ENCODE measurements at places on chromosomes 2 and 18.

DNA sequence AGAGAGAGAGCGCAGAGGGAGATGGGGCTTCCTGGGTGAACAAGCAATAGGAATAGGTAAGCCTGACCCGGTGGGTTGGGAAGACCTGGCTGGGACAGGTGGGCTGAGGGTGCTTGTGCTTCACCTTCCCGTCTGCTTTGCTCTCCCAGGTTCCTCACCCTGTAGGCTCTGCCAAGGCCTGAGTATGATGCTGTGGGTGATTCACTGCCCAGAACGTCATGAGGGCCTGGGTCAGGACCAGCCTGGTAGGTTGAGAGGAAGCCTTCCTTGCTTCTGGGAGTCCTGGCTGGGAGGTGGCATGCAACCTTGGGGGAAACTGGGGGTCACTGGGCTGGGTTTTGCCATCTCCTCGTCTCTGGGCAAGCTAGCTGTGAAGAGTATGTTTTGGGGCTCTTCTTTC, 220.2 kb upstream of the APCDD1 start:
- DNase-seq, result no peak

- DNase-seq, result no peak
Measured at GRCh38 chr2:208358758-208359631, 47.6 kb upstream of the PTH2R start.

DNA sequence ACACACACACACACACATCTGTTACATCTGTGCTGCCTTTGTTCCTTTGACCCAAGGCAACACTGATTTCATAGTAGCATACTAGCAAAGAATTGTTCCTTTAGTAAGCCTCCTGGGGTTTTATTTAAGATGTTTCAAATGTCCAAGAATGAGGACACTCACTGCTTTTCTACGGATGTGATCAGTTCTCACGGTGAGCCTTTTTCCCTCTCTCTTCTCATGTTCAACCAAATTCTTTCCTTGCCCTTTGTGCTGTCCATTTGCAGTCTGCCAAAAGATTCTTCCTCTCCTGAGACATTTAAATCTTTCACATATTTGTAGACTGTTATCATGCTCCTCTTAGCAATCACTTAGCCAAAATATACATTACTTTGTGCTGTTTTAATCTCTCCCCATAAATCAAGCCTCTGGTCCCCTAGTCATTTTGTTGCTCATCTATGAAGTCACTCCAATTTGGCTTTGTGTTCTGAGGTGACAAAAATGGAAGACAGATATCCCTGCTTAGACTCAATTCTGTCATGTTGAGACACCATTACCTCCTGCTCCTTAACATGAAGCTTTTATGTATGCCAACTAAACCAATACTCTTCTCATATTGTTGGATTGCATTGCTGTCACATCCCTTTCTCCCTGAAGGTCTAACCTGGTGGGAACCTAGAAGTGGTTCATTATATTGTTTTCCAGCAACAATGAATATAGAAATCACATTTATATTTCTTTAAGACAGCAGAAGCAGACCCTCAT, 1605.3 kb upstream of the ACVR2A start:
- DNase-seq, result no peak

GRCh38 chr2:204842661-204843485, 297.6 kb downstream of the PARD3B start:
- no peak for DNase-seq

DNA sequence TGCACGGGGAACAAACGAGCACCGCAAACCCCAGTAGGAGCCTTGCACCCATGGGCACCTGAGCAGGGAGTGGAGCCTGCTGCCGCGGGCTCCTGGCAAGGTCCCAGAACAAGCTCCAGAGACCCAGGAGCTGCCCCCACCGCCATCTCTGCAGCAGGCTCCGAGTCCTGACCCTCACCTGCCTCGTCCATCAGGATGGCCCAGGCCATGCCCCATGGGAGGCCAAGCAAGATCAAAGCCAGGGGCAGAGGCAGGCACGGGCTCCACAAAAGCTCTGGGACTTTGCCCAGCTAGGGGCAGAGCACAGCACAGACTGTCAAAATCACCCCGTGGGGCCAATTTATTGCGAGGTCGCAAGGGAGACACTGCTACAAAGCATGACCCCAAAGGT, 43.6 kb downstream of the GPC1 start:
- no peak for DNase-seq

GRCh38 chr2:242034996-242035814, 165.7 kb downstream of the RTP5 start:
- no peak for DNase-seq

DNA sequence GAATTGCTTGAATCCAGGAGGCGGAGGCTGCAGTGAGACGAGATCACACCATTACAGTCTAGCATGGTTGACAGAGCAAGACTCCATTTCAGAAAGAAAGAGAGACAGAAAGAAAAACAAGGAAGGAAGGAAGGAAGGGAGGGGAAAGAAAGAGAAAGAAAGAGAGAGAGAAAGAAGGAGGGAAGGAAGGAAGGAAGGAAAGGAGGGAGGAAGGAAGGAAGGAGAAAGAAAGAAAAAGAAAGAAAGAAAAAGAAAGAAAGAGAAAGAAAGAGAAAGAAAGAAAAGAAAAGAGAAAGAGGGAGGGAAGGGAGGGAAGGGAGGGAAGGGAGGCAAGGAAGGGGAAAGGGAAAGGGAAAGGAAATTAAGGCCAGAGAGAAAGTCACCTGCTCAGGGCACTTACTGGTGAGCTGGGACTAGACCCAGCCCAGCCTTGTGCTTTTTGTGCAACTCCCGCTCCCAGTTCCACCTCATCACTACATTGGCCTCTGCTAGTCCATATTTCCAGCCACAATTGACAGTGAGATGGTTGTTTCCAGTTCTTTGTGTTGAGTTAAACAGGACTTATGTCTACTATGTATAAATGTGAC, 35.7 kb downstream of the MOGAT1 start:
- DNase-seq, result no peak

- DNase-seq, result no peak
Measured at GRCh38 chr2:184322615-184323014, 275.7 kb upstream of the ZNF804A start.

DNA sequence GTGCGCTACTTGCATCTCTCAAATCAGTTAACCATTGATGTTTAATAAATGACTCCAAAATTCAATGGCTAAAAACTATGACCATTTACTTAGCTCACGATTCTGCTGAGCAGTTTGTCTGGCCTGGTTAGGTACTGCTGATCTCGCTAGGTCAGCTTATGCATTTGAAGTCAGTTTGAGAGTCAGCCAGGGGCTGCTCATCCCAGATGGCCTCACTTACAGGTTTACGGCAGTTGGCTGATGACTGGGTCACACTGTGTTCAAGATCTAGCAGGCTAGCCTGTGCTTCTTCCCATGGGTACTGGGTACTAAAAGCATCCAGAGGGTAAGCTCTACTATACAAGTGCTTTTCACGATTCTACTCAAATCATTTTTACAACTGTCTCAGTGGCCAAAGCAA, 122.1 kb downstream of the DLGAP1 start:
- no peak for DNase-seq

DNA sequence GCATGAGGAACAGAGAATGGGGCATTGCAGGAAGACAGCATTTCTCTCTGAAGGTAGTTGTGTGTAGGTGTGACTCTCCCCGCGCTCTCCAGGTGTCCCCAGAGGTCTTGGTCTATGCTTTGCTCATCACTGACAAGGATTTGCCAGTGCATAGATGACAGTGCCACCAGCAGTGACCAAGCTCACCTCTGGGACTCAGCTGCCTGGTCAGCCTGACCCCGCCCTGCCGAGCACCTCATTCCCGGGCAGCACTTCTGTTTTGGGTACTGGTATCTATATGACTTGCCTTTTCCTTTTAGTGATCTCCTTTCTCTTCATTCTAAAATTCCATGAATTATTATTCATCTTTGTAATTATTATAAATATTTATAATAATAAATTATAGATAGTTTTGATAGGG, 59.1 kb downstream of the GBX2 start:
- no peak for DNase-seq

- no peak for DNase-seq
Measured at GRCh38 chr2:226017537-226017936, 618.0 kb downstream of the NYAP2 start.

- no peak for DNase-seq
Measured at GRCh38 chr2:239203443-239204135, 197.2 kb downstream of the HDAC4 start.

GRCh38 chr2:181197140-181197760, 216.8 kb downstream of the UBE2E3 start:
- DNase-seq, result no peak

- no peak for DNase-seq
Measured at GRCh38 chr2:17442334-17442733, 75.9 kb downstream of the RAD51AP2 start.

All from effector CD4-positive, alpha-beta T cell (primary cell).